ENCODE measurements at places on chromosomes 16 and 17.

GRCh38 chr16:19213885-19214284, 45.8 kb downstream of the SYT17 start:
- no peak for DNase-seq

- DNase-seq, result no peak
These were observed 3.5 kb upstream of the CAMKK1 start for GRCh38 chr17:3896108-3896967.

- no peak for DNase-seq
These were observed 1.7 kb upstream of the STAT5A start for GRCh38 chr17:42286411-42287221.

- DNase-seq, result no peak
These were observed 88.6 kb downstream of the AMFR start for GRCh38 chr16:56336711-56337110.

GRCh38 chr16:22973522-22973921, 159.6 kb downstream of the HS3ST2 start:
- no peak for DNase-seq

GRCh38 chr17:39800540-39800939, 62.8 kb downstream of the GRB7 start:
- no peak for DNase-seq

GRCh38 chr16:83743241-83743640, 64.5 kb upstream of the HSBP1 start:
- DNase-seq, result no peak

- DNase-seq, result peak; percentile 33
These were observed 141.3 kb downstream of the HS3ST3A1 start for GRCh38 chr17:13460261-13461000.

Data from cardiac fibroblast (primary cell).